ENCODE measurements at places on chromosomes 5 and 9.

DNA sequence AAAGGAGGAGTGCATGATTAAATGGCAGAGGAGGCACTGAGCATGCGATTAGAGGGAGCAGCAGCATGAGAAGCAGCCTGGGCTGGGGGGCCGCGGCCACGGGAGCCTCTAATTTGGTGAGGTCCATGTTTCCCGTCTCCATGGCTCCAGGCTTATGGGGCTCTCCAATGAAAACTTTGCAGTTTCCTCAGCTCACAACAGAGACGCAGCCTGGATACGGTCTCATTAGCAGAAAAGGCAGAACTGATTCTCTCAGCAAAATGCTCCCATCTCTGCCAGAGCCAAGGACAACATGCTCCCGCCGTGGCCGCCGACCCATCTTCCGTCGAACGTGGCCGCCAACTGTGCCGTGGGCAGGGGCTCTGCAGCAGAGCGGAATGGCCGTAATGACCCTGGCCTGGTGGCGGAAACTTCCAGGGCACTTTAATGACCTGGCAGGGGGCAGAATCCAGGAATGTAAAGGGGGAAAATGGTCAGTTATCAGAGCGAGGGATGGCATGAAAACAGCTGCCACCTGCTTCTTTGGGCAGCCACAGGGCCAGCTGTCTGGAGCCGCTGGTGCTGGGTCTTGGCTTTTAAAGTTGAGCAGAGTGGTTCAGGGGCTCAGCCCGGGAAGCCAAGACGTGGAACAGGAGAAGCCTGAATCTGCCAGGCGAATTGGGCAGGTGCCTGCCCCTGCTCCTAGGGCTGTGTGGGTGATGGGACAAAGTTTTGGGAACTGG is 76.5 kb downstream of the COL5A1 start:
- DNase-seq, result no peak

GRCh38 chr5:164860896-164861295 is 1355.5 kb downstream of the MAT2B start:
- no peak for DNase-seq

- no peak for DNase-seq
These were observed 112.7 kb upstream of the SPRY4 start for GRCh38 chr5:142437563-142437962.

DNA sequence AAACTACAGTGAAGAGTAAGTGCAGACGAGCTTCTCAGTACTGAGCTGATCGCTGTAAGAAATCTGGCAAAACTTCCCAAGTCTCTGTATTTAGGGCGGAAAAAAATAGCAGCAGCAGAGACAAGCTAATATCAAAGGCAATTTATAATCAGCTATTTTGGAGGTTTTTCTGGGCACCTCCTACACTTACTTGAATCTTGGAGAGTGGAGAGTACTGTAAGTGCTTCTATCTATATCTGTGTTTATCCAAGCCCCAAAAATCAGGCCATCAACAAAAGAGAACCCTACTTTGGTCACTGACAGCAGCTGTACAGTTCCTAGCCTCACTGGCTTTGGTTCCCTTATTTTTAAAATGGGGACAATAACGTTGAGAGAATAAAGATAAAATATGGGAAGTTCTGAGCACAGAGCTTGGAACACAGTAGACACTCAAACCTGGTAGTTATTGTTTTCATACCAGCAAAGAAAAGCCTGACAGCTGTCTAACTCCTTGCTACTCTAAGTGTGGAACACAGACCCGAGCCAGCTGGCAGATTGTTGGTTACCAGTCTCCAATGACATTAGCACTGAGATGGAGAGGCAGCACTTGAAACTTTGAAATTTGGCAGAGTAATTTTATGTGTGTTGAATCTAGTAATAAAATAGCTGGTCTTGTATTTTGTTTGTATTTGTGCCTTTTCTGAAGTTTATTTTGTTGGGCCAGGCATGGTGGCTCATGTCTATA is 96.0 kb upstream of the SLC28A3 start:
- DNase-seq, result no peak

- no peak for DNase-seq
These were observed 558.3 kb downstream of the DTWD2 start for GRCh38 chr5:118430076-118430475.

- no peak for DNase-seq
These were observed 912.3 kb downstream of the TAF11L14 start for GRCh38 chr5:18546591-18546990.

DNA sequence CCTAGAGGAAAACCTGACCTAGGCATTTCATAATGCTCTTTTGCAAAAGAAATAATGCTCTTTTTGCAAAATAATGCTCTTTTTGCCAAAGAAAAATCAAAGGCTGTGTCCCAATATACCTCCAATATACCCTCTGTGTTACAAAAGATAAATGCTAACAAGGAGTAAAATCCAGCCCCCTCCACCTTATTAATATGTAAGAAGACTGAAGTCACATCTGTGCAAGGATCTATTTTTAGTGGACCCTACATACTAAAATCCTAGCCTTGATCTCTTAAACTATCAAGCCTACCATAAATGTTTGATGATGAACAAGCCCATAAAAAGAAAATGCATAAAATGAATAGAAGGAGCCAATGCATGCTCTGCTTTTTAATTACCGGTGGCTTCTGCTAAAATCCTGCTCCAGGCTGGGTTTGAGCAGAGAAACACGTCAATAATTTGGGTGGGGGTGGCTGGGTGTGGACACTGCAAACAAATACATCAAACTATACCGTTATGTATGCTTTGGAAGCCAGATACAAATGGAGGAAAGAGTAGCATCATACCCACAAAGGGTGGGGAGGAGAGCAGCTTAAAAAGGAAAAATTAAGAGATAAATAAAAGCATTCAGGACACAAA is 131.6 kb downstream of the SEMA6A start:
- DNase-seq, result no peak

DNA sequence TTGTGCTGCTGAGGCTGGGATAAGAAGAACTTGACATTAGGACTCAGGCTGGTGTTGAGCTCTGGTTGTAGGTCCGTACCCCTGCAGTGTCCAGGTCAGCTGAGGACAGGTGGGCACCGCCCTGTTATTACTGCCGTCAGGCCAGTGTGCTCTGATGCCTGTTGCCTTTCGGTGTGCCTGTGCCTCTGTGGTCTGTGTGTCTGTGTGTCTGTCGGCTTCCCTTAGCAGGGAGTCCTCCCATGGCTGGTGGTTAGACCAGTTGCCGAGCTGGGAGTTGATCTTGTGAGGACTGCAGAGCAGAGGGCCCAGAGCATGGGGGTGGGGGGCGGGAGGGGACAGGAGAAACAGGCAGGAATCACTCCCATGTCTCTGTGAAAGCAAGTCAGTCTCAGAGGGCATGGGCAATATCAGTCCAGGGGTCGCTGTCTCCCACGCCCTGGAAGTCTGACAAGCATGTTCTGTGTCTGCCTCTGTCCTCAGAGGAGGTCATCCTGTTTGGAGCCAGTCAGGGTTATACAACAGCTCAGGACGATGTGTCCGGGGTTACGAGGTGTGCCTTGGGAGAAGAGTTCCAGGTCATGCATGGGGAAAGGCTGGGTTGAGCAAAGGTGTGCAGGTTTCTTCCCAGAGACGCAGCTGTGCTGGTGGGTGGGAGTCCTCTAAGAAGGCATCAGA is 67.3 kb upstream of the GARNL3 start:
- DNase-seq, result no peak

GRCh38 chr5:39466846-39467245 is 42.1 kb upstream of the DAB2 start:
- no peak for DNase-seq

DNA sequence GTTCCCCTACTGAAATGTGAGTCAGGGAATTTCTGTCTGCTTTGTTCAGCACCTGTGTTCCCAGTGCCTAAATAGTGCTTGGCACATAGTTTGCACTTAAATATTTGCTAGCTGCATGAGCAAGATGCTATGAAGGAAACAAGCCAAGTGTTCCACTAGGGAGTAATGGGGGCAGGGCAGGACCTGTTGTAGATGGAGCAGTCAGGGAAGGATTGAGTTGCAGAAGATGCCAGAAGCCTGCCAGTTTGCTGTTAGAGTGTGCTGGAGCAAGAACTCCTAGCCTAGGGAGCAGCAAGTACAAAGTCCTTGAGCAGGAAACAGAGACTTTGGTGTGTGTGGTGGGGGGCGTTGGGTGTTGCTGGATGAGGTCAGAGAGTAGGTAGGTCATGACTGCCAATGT is 87.5 kb downstream of the DAB2IP start:
- DNase-seq, result no peak

- no peak for DNase-seq
These were observed 21.6 kb downstream of the MATR3 start for GRCh38 chr5:139315056-139315615.

GRCh38 chr9:36165826-36166167 is 3.4 kb upstream of the CCIN start:
- DNase-seq, result no peak

GRCh38 chr9:131436865-131437271 is 43.0 kb downstream of the PRRC2B start:
- DNase-seq, result no peak

- peak; percentile 7 for DNase-seq
These were observed 264.7 kb downstream of the TRIM32 start for GRCh38 chr9:116951588-116952435.

DNA sequence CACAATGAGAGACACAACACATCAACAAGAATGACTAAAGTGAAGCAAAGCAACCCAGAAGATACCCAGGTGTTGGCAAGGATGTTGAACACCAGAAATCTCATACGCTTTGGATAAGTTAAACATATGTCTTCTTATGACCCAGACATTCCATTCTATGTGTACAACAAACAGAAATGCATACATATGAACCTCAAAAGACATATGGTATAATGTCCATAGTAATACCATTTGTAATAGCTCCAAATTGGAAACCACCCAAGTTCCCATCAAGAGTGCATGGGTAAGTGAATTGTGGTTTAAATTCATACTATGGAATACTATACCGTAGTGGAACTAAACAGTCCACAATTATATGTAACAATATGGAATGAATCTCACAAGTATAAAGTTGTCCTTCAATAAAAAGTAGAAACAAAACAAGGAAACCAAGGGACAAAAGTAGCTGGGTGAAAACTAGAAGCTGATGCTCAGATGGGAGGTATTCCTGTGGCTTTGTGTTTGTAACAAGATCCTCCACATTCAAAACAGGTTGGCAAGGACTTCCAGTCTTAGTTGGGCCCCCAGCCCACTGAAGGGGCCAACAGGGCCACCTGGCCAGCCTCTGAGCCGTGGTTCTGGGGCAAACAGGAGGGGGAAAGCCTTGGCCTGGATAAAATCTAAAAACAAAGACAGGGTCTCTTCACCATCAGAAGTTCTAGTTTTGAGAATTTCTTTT is 171.8 kb upstream of the PITX1 start:
- DNase-seq, result peak; percentile 85

GRCh38 chr9:98455256-98456155 is 200.1 kb upstream of the TBC1D2 start:
- peak; percentile 23 for DNase-seq

DNA sequence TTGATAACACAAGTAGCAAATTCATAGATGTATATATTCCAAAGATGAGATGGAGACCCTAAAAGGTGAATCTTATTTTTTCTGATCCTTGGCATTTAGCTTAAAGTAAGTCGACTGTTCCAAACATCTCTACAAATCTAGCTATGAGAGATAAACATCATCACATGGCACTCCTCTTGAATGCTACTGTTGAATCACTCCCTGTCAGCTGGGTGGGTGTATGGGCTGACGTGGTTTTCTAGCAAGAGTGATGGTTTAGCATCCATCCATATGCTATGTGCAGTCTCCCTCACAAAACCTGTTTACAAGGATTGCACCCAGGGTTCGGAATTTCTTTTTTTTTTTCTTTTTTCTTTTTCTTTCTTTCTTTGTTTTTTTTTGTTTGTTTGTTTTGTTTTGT is 13.8 kb downstream of the ACO1 start:
- peak; percentile 79 for DNase-seq

GRCh38 chr5:95043648-95044047 is 241.2 kb downstream of the MCTP1 start:
- DNase-seq, result no peak

- DNase-seq, result no peak
These were observed 9.9 kb downstream of the DOLK start for GRCh38 chr9:128937310-128938165.

DNA sequence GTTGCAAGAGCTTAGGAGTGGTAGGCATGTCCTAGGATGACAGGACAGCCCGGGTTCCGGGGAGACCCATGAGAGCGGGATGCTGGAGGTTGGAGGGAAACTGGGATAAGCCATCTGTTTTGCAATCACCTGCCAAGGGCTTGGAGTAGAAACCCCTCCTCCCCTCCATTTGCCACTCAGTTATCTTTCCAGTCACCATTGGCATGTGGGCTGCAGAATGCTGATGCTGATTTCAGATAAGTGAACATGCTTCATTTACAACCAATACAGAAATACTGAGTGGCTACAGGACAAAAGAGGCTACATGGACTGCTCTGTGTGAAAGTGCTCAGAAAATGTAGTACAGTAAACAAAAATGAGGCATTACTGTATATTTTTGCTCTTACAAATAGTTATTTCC is 93.4 kb upstream of the KIF2A start:
- DNase-seq, result no peak
